Endodermal cell (in vitro differentiated cells): ENCODE measurements at places on chromosomes 5 and 9. TPM values are rescaled to one million over a fixed set of nuclear protein-coding genes. Genes with fewer than 3 reads are reported as not detected.

DNA sequence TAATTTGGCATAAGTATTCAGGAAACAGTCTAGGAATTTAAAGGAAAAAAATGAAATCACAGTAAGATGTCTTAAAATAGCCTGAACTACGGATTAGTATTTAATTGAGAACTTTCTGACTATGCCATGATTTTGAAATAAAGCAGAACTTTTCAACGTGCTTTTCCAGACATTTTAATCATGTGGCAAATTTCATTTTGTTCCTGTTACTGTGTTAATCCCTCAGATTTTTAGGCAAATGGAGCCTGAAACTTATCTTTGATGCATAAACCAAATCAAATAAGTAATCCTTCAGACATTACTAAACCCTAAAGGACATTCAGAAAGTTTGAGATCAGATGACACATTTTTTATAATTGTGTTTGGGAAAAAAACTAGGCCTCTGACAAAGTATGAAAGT lies 75.7 kb downstream of the FBN2 start:
- no peak for DNase-seq

- DNase-seq: no peak
These were observed 88.7 kb downstream of the ITGA1 start for GRCh38 chr5:52876456-52876855.

DNA sequence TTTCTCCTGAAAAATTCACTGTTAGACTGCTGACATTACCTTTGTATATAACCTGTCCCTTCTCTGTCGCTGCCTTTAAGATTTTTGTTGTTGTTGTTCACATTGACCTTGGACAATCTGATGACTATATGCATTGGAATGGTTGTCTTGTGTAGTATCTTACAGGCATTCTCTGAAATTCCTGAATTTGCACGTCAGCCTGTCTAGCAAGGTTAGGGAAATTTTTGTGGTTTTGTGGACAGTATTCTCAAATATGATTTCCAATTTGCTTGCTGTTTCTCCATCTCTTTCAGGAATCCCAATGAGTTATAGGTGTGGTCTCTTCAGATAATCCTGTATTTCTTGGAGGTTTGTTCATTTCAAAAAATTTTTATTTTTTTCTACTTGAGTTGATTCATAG lies 140.8 kb downstream of the PRR16 start:
- no peak for DNase-seq

GRCh38 chr5:175819090-175819425 lies 52.3 kb upstream of the CPLX2 start:
- no peak for DNase-seq

- no peak for DNase-seq
These were observed 15.9 kb downstream of the ETF1 start for GRCh38 chr5:138527170-138527569.

GRCh38 chr9:98986866-98987651 lies 43.4 kb downstream of the COL15A1 start:
- peak; percentile 26 for DNase-seq

GRCh38 chr5:78280261-78280660 lies 14.2 kb downstream of the AP3B1 start:
- DNase-seq: no peak

GRCh38 chr9:35540315-35540714 lies 50.4 kb downstream of the RUSC2 start:
- DNase-seq: no peak

GRCh38 chr9:20373263-20373662 lies 249.0 kb downstream of the MLLT3 start:
- no peak for DNase-seq

DNA sequence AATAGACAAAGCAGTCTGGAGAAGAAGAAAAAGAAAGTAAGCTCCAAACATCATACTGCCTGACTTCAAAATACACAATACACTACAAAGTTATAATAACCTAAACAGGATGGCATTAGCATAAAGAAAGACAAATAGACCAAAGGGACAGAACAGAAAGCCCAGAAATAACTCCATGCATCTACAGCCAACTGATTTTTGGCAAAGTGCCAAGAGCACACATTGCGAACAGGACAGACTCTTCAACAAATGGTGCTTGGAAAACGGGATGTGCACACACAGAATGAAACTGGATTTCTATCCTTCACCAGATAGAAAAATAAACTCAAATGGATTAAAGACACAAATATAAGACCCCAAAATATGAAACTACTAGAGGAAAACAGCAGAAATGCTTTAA lies 66.6 kb upstream of the SPATA31E1 start:
- DNase-seq: no peak

DNA sequence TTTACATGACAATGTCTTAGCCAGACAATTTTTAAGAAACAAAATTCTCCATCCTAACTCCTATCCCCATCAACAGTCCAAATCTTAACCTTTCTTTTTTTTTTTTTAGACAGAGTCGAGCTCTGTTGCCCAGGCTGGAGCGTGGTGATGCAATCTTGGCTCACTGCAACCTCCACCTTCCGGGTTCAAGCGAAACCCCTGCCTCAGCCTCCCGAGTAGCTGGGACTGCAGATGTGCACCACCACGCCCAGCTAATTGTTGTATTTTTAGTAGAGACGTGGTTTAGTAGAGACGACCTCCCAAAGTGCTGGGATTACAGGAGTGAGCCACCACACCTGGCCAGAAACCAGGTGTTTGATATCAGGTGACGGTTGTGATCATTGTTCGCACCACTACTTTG lies 10.2 kb downstream of the ABL1 start:
- DNase-seq: peak; percentile 32

- no peak for DNase-seq
These were observed 19.7 kb downstream of the IQGAP2 start for GRCh38 chr5:76422742-76423141.

Gene PHF24
- 2.7 to 9.0 TPM (median 5.6 TPM) in 3 replicates for total RNA-seq

Gene ZBTB43
- total RNA-seq: 17.4 and 18.1 TPM in 2 replicates
